ENCODE measurements at places on chromosomes 3 and 15. TPM values are rescaled to one million over a fixed set of nuclear protein-coding genes. Genes with fewer than 3 reads are reported as not detected.

The CNTN3 gene
- polyA plus RNA-seq: not detected

The NECTIN3 gene
- 28.3 TPM for polyA plus RNA-seq

DNA sequence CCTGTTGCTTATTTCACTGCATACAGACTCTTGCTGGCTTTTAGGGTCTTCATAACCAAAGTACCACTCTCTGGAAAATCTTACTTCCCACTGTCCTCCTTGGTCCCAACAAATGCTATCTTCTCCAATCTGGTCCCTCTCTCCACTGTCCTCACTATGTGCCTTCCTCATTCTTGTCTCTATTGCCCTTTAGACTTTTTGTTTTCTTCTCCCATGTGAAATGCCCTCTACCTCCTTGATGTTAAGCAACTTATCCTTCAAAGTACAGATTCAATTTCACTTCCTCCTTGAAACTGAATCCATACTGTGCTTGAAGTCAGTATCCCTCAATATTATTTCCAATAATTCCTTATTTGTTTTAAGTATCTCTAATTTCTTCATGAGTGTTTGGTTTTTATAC lies 60.8 kb downstream of the CGGBP1 start:
- DNase-seq: no peak

GRCh38 chr3:177469216-177469615 lies 271.9 kb upstream of the TBL1XR1 start:
- no peak for DNase-seq

DNA sequence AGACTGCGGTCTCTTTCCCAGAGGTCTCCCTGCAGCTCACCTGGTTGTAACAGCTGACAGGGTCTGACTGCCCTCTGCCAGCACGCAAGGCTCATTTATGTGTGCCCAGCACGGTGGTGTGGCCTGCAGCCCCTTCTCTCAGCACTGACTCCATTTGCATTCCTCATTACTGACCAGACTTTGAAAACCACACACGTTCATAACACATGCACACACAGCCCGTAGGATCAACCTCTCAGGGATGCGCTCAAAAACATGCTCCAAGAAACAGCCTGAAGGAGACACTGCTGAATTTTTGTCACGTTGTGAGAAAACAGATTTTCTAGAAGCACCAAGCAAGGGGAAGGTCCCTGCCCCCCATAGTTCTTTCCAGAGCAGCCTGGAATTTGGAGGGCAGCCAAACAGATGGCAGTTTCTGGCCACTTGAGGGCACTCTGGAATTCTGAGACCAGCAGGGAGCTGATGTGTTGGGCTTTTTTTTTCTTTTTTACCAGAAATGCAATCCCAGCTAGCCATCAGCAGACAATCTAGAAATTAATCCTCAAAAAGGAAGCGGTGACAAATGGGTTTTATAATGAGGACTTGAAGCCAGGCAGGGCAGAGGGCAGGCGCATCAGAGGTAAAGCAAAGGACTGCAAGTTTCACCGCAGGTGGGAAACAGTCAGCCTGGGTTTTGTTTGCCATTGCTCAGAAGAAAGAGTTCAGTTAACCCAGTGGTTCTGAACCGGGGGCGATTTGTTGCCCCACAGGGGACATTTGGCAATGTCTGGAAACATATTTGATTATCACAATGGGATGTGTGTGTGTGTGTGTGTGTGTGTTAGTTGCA lies 170.5 kb upstream of the PROK2 start:
- DNase-seq: peak; percentile 36

- no peak for DNase-seq
Measured at GRCh38 chr3:79253704-79254103, 514.1 kb downstream of the ROBO1 start.

- peak; percentile 27 for DNase-seq
Measured at GRCh38 chr3:98855806-98856400, 45.6 kb downstream of the DCBLD2 start.

GRCh38 chr3:122679882-122680474 lies 661 bp upstream of the PARP14 start:
- peak; percentile 10 for DNase-seq
